NCI-H1048 (cell line): ENCODE measurements at places on chromosomes 12 and 14.

GRCh38 chr12:114248527-114248926, 157.4 kb downstream of the TBX5 start:
- DNase-seq = no peak

DNA sequence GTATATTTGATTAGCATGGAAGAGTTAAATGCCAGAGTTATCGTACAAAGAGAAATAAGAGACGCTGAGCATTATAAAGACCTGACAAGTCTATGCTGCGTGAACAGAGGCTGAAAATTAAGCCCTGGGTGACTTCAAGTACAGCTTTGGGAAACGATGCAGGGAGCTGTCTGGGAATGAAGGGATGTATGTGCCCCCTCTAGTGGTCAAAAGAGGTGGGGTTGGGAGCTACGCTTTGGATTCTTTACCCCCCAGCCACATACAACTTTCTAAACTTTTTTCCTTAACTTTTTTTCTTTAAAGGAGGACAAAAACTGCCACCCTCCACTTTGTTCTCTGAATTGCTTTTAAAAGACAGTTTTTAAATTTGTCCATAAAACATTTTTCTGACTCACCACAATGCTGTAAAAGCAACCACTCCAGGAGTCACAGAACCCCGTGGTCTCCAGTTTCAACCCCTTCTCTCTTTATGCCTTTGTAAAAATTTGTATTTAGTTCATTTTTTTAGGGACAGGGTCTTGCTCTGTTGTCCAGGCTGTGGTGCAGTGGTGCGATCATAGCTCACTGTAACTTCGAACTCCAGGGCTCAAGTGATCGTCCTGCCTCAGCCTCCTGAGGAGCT, 59.4 kb downstream of the ZNF664 start:
- no peak for DNase-seq

DNA sequence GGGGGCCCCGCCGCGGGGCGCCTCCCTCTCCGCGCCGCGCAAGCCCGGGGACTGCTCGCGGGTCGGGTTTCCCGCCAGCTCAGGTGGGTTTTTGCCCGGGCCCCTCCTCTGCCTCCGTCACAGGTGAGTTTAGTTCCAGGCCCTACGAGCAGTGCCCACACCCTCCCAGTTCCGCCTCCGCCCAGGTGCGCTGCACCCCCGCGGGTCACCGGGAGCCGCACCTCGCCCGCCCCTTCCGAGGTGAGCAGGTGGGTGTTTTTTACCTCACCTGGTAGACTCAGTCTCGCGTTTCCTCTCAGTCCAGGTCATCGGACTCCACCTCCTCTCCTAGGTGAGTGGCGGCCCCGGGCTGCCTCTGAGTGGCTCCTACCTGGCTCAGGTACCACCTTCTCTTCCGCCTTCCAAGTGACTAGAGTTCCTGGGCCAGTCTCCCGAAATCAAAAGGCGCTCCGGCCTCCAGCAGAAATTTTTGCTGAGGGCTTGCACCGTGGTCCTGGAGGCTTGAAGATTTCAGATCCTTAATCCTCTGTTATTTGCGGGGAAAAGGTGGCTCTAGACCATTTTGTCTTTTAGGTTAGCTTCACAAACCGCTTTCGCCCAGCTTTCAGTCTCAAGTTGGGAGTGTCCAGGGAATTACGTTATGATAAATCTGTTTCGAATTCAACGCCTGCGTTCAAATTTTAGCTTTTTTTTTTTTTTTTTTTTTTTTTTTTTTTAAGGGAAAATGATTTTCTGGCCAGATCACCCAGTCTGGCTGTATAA, at the start of gene TMEM30B:
Gene TMEM30B, minus strand, starts transcription at position 153 of the 762 bp plus-strand sequence. CDS start 191 bp downstream, outside the sequence.
- DNase-seq = no peak

DNA sequence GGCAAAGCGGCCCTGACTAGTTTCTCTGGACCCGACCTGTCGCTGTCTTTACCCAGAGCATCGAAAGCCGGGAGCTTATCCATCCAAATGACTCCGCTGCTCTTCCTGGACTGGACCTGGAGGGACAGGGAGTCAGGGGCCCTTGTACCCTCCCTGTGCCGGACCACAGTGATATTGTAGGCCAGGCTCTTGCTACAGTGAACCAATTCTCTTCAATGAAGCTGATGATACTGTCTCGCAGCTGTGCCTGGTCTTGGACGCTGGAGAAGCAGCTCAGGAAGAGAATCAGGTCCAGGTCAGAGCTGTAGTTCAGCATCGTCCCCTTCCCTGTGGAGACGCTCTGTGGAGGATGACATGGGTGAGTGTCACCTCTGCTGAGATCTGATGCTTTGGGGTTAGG, 14.7 kb upstream of the OASL start:
- DNase-seq = no peak

DNA sequence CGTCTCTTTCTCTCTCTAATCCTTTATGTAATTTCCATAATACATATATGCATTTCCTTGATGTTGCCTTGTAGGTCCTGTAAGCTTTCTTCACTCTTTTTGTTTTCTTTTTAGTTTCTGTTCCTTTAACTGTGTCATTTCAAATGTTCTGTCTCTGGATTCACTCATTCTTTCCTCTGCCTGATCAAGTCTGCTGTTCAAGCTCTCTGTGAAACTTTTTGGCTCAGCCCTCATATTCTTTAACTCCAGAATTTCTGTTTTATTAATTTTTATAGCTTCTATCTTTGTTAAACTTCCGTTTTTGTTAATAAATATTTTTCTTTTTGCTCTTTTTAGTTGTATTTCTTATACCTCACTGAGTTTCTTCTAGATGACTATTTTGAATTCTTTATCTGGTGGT, 321.3 kb upstream of the LMO3 start:
- no peak for DNase-seq

GRCh38 chr12:14417715-14418114, 52.2 kb downstream of the ATF7IP start:
- peak; percentile 83 for DNase-seq

GRCh38 chr14:29078810-29079522, 312.4 kb downstream of the FOXG1 start:
- DNase-seq = no peak

- DNase-seq = peak; percentile 16
These were observed 4.2 kb upstream of the XPOT start for GRCh38 chr12:64400041-64400440.

- DNase-seq = no peak
These were observed 204.3 kb downstream of the ASCL1 start for GRCh38 chr12:103161582-103162362.

GRCh38 chr14:89184952-89185351, 232.1 kb downstream of the FOXN3 start:
- no peak for DNase-seq
